ENCODE measurements at places on chromosomes 11 and 22.
A peak's percentile ranks its signal among the peaks of the same experiment; 100 is the strongest.

GRCh38 chr11:118715837-118716260 is 36.4 kb upstream of the TREH start:
- peaks cover 7% of the 10 kb centered on the region for H3K4me1 ChIP-seq
- no peak for DNase-seq
- H3K4me3 ChIP-seq: no peak overlapping the region
- no peaks in the 10 kb centered on the region for H3K27me3 ChIP-seq
- H3K36me3 ChIP-seq: no peaks in the 10 kb centered on the region

GRCh38 chr11:126202646-126203359 is 8.6 kb downstream of the RPUSD4 start:
- no peak overlapping the region for H3K27ac ChIP-seq
- DNase-seq: no peak
- no peak overlapping the region for H3K4me3 ChIP-seq
- no peaks in the 10 kb centered on the region for H3K27me3 ChIP-seq
- H3K36me3 ChIP-seq: peaks cover 3% of the 10 kb centered on the region

DNA sequence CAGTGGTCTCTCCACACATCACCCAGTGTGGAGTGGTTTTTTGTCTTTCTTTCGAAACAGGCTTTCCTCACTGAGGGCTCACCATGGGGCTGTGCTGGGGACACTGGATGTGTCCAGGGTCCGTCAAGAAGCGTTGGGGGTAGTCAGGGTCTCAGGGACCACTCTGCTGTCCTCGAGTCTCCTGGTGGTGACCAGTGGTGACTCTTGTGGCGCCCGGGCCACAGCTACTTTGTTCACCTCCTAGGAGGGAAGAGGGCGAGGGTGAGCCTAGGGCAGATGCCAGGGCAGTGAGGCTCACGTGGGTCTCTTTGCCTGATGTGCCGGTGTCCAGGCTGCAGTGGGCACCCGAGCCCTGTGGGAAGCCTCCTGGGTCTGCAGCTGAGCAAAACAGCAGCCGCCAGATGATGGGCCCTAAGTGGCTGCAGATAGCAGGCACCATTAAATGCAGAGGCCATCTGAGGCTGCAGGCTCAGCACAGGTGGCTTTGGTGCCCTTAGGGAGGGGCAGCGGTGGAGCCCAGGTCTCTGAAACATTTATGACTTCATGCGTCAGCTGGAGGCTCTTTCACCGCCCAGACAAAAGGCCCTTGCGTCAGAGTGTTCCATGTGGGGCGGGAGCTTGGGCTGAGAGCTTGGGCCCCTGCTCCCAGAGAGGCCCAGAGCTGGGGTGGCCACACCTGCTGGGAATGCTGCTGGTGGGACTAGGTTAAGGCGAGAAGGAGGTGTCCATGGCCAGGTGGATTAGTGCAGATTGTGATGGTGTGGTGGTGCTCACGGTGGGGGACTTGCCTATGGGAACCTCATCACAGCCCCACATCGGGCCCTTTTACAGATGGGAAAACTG is 29.5 kb downstream of the KCNQ1 start:
- no peak overlapping the region for H3K4me3 ChIP-seq
- H3K4me1 ChIP-seq: peaks cover 3% of the 10 kb centered on the region
- H3K27ac ChIP-seq: peak overlapping the region; percentile 51
- H3K36me3 ChIP-seq: no peaks in the 10 kb centered on the region
- no peaks in the 10 kb centered on the region for H3K27me3 ChIP-seq

GRCh38 chr22:37303821-37304274 is 21.5 kb downstream of the CYTH4 start:
- peaks cover 4% of the 10 kb centered on the region for H3K36me3 ChIP-seq
- H3K4me3 ChIP-seq: no peak overlapping the region
- H3K4me1 ChIP-seq: no peaks in the 10 kb centered on the region
- no peak overlapping the region for H3K27ac ChIP-seq
- no peak for DNase-seq
- no peaks in the 10 kb centered on the region for H3K27me3 ChIP-seq

DNA sequence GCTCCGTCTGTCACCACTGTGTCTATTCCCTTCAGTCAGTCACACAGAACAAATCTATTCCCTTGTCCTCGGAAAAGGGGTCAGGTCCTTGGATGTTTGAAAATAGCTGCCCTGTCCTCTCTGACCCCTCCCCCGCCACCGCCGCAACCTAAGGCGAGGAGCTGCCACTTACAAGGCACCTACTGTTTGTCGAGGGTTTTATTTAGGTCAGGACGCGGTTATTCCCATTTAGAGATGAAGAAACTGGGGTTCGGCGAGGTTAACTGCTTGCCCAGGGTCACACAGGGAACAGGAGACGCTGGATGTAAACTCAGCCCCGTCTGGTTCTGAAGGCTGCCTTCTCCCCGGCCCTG is 1468.1 kb downstream of the BRD1 start:
- no peak overlapping the region for H3K4me3 ChIP-seq
- H3K4me1 ChIP-seq: no peaks in the 10 kb centered on the region
- no peak overlapping the region for H3K27ac ChIP-seq
- H3K27me3 ChIP-seq: no peaks in the 10 kb centered on the region

DNA sequence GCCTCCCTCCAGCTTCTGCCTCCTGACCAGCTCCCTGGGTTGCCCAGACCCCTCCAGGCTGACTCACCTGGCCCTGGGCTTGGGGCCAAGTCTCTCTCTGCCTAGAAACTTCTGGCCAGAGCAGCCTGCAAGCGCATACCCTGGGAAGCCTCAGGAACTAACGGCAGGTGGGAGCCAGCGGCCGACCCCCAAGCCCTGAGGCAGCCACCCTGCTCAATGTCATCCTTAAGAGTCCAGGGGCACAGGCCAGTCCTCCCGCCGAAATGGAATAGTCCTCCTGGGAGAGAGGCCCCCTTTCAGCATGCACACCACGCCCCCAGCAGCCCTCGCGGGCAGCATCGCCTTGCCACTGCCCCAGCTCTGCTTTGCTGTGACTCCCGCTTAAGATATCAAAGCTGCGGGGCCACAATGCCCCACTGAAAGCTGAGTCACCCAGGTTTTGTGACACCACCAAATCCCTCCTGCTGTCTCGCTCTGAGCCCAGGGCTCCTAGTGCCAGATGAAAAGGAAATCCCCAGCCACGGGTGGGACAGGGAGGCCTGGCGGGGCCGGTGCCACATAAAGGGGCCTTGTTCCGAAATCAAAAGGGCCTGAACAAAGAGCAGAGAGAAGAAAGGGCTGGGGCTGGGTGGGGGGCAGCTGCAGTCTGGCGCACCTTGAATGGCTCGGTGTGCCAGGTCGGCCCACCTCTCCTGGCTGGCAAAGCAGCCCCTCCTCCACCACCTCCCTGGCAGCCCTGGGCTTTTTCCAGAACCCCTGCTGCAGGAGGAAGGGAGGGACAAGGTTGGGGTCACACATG is 21.4 kb upstream of the FGF3 start:
- H3K4me1 ChIP-seq: no peaks in the 10 kb centered on the region
- no peak overlapping the region for H3K4me3 ChIP-seq
- H3K36me3 ChIP-seq: no peaks in the 10 kb centered on the region
- H3K27ac ChIP-seq: no peak overlapping the region

DNA sequence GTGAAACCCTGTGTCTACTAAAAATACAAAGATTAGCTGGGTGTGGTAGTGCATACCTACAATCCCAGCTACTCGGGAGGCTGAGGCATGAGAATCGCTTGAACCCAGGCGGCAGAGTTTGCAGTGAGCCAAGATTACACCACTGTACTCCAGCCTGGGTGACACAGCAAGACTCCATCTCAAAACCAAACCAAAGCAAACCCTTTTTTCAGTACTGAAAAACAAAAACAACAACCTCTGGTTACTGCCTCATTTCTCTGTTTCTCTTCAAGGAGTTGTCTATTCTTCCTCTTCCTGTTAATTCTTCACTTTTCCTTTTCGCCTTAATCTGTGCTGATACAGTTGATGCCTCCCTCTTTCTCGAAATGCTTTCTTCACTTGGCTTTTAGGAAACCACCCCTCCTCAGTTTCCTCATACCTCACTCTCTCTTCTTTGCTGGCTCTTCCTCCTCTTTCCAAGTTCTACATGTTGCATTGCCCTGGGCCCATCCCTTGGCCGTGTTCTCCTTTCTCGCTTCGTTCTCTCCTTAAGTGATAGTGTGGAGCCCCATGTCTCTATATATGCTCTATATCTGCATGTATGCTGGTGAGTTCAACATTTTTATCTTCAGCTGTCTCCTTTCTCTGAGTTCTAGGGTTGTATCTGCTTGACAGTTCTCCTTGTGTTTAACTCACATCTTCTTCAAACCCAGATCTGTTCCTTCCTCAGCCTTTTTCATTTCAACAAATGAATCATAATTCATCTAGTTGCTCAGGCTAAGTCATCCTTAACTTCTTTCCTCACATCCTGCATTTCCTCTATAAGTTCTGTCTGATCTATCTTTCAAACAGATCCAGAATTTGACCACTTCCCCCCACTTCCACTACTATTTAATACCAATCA is 37.1 kb downstream of the NUCB2 start:
- no peaks in the 10 kb centered on the region for H3K36me3 ChIP-seq
- no peak overlapping the region for H3K4me3 ChIP-seq
- H3K4me1 ChIP-seq: no peaks in the 10 kb centered on the region
- no peak overlapping the region for H3K27ac ChIP-seq
- no peaks in the 10 kb centered on the region for H3K27me3 ChIP-seq

- H3K4me1 ChIP-seq: no peaks in the 10 kb centered on the region
- DNase-seq: peak; percentile 62
- H3K4me3 ChIP-seq: no peak overlapping the region
- H3K27ac ChIP-seq: no peak overlapping the region
- no peaks in the 10 kb centered on the region for H3K27me3 ChIP-seq
- H3K36me3 ChIP-seq: peaks cover 21% of the 10 kb centered on the region
These were observed 43.9 kb downstream of the BIRC2 start for GRCh38 chr11:102390667-102391465.

DNA sequence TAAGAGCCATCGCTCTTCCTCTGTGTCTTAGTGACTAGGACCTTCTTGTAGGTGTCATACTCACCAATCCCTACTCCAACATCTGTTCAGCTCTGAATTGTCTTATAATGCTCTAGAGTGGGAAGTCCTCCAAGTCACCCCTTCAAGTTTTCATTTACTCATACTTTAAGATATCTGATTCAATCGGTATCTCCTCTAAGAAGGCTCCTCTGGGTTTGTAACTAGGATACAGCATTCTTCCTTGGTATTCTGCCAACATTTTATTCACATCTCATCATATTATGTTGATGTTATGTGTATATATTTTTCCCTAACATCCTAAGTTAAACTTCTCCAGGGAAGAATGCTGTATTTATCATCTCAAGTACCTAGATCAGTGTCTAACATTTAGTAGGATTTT is 662.1 kb downstream of the NTM start:
- H3K36me3 ChIP-seq: no peaks in the 10 kb centered on the region
- DNase-seq: no peak
- H3K4me1 ChIP-seq: no peaks in the 10 kb centered on the region
- H3K4me3 ChIP-seq: no peak overlapping the region
- no peaks in the 10 kb centered on the region for H3K27me3 ChIP-seq

DNA sequence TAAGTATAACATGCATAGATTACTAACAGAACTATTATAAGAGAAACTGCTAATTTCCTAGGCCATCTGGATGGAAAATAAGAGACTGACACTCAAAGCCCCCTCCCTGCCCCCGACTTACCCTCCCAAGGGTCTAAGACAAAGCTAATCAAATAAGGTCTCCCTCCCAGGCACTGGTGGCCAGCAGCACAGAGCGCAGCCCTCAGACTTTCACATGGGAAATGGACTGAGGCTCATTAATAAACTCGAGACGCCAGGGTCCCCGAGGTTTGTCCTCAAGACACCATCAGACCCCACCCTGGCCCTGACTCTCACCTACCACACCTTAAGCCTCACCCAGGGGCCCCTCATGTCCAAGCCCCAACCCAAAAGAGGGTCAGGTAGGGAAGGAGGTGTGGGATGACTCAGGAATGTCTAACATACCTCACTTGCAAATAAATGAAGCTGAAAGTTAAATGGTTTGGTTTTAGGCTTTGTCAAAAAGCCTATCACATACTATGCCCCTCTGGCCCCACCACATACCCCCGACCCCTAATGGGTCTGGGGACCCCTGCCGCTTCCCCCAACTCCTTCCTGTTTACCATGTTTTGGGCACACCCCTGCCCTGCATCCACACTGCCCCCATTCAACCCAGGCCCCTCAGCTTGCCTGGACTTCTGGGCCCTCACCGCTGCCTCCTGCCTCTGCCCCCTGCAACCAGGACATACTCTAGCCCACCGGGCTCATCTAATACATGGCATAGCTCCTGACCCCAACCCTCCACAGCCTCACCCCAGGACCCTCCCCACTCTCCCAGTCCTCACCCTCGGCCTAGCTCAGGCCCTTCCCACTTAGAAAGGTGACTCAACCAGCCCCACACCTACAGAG is 11.4 kb downstream of the ARAP1 start:
- H3K27me3 ChIP-seq: no peaks in the 10 kb centered on the region
- peak; percentile 45 for DNase-seq
- H3K27ac ChIP-seq: peak overlapping the region; percentile 47
- H3K36me3 ChIP-seq: no peaks in the 10 kb centered on the region
- H3K4me1 ChIP-seq: peaks cover 7% of the 10 kb centered on the region

DNA sequence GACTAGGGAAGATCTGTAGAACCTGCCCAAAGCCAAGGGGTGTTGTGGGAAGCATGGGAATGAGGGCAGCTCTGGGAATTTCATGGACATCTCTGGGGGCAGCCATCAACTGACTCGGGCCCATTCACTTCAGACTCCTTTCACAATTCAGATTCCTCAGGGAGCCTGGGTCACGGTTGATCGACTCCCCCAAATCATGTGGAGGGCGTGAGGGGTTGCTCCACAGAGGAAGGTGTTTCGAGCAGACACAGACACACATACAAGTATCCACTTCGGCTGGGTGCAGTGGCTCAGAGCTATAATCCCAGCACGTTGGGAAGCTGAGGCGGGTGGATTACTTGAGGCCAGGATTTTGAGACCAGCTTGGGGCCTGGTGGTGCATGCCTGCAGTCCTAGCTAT is 15.7 kb downstream of the STX3 start:
- no peak overlapping the region for H3K4me3 ChIP-seq
- peaks cover 26% of the 10 kb centered on the region for H3K4me1 ChIP-seq
- no peak for DNase-seq
- H3K36me3 ChIP-seq: peaks cover 12% of the 10 kb centered on the region
- H3K27ac ChIP-seq: no peak overlapping the region

GRCh38 chr11:41254966-41255365 is 204.5 kb downstream of the LRRC4C start:
- H3K36me3 ChIP-seq: no peaks in the 10 kb centered on the region
- no peak overlapping the region for H3K27ac ChIP-seq
- no peaks in the 10 kb centered on the region for H3K4me1 ChIP-seq
- no peaks in the 10 kb centered on the region for H3K27me3 ChIP-seq

DNA sequence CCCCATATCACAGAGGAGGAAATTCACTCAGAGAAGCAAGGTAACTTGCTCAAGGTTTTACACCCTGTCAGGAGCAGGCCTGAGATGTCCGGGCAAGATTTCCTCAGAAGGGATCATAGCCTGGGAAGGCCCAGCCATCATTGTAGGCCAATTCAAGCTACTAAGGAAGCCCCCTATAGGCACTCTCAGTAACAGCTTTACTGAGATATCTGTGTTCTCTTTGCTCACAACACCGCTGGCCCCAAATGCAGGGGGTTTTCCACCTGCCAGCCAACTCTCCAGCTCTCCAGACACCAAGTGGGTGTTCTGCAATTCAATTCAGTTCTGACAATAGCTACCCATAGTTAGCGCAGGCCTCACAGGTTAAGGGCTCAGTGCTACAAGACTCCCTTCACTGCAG is 84.0 kb downstream of the SLC36A4 start:
- no peak overlapping the region for H3K4me3 ChIP-seq
- H3K4me1 ChIP-seq: no peaks in the 10 kb centered on the region
- no peak overlapping the region for H3K27ac ChIP-seq
- no peaks in the 10 kb centered on the region for H3K27me3 ChIP-seq
- no peak for DNase-seq
- H3K36me3 ChIP-seq: no peaks in the 10 kb centered on the region
